ENCODE measurements at places on chromosomes 16 and 17. TPM values are rescaled to one million over a fixed set of nuclear protein-coding genes. Genes with fewer than 3 reads are reported as not detected.
A peak's percentile ranks its signal among the peaks of the same experiment; 100 is the strongest.

DNA sequence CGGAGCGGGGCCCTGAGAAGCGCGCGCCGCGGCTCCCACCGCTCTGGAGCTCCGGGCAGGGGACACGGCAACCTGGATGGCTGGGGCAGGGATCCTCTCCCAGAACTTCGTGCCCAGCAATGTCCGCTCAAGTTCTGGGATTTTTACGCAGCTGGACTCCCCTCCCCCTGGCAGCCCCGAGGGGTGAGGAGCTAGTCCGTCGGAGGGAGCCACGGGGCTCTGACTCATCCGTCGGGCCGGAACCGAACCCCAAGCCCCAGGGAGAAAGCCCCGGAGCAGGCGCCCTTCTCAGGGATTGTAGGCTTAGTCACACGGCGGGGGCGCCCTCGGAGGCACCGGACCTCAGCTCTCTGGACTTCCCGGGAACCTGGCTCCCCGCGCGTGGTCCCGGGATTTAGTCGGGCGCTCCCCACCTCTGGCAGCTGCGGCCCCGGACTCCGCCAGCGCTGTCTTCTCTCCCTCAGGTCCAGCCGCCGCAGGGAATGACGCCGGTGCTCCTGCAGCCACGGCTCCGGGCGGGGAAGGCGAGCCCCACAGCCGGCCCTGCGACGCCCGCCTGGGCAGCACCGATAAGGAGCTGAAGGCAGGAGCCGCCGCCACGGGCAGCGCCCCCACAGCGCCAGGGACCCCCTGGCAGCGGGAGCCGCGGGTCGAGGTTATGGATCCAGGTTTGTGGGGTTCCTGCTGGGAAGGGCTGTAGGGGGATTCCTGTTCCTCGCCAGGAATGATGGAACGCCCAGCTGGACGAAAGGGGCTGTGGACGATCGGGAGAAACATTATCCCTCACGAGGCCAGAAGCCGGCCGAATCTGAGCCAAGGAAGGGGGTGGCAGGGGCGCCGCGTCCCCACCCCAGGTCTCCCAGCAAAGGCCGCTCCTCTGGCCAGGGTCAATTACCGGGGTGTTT is 830 bp downstream of the SPHK1 start:
- H3K27me3 ChIP-seq: peaks cover 37% of the 10 kb centered on the region
- H3K36me3 ChIP-seq: peaks cover 38% of the 10 kb centered on the region
- peaks cover 58% of the 10 kb centered on the region for H3K4me1 ChIP-seq
- H3K4me3 ChIP-seq: peak overlapping the region; percentile 50

LGALS9 gene
- polyA plus RNA-seq: 21.7 TPM

- no peak overlapping the region for H3K4me3 ChIP-seq
- peaks cover 27% of the 10 kb centered on the region for H3K27me3 ChIP-seq
- H3K36me3 ChIP-seq: no peaks in the 10 kb centered on the region
- no peak for DNase-seq
- peaks cover 2% of the 10 kb centered on the region for H3K4me1 ChIP-seq
Measured at GRCh38 chr17:34502426-34502825, 77.0 kb upstream of the TMEM132E start.

C16orf89 gene
- 17.7 TPM for polyA plus RNA-seq

- no peaks in the 10 kb centered on the region for H3K4me1 ChIP-seq
- peaks cover 53% of the 10 kb centered on the region for H3K36me3 ChIP-seq
- DNase-seq: no peak
- H3K27ac ChIP-seq: no peak overlapping the region
- H3K27me3 ChIP-seq: no peaks in the 10 kb centered on the region
Measured at GRCh38 chr16:70399951-70400350, 38.9 kb downstream of the ST3GAL2 start.

- no peaks in the 10 kb centered on the region for H3K27me3 ChIP-seq
- DNase-seq: no peak
- H3K27ac ChIP-seq: no peak overlapping the region
- peaks cover 1% of the 10 kb centered on the region for H3K36me3 ChIP-seq
Measured at GRCh38 chr17:81348097-81349055, 46.9 kb upstream of the BAHCC1 start.

Measured in spinal cord (tissue), 10 donors.